MV-4-11 (cell line): ENCODE measurements at places on chromosomes 16 and 17.
A peak's percentile ranks its signal among the peaks of the same experiment; 100 is the strongest.

GRCh38 chr17:2853283-2854142 is 57.3 kb downstream of the RAP1GAP2 start:
- no peak for DNase-seq

DNA sequence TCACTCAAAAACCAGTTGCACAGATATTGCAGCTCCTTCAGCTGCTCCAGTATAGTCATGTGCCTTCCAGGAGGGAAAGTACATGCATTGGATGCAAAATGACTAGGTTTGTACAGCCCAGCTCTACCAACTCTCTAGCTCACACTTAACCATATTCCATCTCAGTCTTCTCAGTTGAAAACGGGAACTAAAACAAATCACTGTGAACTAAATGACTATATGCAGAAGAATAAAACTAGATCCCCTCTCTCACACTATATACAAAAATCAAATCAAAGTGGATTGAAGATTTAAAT is 24.9 kb downstream of the DCUN1D3 start:
- no peak for DNase-seq

DNA sequence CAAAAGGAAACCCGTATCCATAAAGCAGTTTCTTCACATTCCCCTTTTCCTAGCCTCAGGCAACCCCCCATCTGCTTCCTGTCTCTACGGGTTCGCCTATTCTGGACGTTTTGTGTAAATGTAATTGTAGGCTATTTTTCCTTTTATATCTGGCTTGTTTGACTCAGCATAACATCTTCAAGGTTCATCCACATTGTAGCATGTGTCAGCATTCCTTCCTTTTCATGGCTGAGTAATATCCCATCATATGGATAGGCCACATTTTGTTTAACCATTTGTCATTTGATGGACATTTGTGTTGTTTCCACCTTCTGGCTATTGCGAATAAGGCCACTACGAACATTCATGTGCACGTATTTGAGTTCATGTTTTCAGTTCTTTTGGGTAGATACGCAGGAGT is 54.6 kb downstream of the FOXL1 start:
- no peak for DNase-seq

DNA sequence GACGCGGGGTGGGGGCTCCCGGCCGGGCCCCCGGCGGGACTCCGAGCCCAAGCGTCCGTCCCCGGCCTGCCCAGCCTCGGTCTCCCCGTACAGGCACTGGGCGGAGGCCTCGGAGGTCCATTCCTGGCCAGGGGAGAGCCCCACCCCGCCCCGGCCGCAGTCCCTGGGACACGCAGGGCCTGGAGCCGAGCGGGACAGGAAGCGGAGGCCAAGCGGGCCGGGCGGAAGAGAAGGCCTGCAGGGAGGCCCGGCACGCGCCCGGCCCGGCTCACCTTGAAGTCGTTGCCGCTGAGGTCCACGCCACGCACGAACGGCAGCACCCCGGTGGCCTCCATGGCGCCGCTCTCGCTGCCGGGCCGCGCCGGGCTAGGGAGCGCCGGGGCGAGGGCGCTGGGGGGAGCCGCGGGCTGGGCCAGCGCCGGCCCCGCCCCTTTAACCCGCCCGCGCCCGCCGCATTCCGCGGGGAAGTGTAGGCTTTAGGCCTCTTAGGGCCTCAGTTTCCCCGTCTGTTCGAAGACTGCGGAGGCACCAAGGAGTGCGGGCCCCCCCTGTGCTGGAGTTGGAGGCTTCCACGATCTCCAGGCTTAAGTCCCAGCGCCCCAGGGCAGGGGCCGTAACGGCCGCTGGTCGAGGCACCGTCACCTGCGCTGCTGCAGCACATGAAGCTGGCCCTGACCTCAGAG is at the start of gene FLII:
TSS of gene FLII (minus strand) at position 383 of the 683 bp plus-strand sequence. CDS start at position 335, 48 bp downstream.
- no peak for DNase-seq

GRCh38 chr16:57734308-57734924 is 1.2 kb upstream of the KATNB1 start:
- no peak for DNase-seq

DNA sequence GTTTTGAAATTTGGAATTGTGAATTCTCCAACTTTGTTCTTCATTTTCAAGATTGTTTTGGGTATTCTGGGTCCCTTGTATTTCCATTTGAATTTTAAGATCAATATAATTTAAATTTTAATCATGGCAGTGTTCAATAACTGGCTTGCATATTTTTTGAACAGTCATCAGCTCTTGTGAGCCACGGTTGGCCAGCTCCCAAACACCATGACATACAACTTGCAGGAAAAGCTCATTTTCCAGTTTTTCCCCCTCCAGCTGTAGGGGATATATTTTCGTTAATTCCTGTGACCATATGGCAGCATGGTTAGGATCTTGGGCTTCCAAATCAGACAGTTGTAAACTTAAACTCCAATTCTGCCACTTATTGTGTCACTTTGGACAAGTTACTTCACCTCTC is 690.1 kb downstream of the WWOX start:
- no peak for DNase-seq

- no peak for DNase-seq
Measured at GRCh38 chr16:9489835-9490467, 398.5 kb downstream of the HAPSTR1 start.

GRCh38 chr16:3494386-3494973 is 809 bp downstream of the C16orf90 start:
- DNase-seq, result no peak

DNA sequence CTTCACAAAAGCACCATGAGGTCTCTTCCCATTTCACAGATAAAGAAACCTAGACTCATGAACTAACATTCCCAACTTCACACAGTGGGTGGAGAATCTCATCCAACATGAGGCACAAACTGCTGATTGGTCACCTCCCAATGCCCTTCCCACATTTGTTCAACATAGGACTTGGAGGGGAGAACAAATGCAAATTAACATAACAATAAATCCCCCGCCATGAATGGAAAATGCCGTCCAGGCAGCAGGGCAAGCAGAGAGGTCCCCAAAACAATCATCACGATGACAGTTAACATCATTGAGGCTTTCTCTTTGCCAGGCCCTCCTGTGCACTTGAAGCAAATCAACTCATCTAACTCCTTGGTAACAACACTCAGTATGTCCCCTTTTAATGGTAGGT is 185.3 kb downstream of the TMEM132E start:
- DNase-seq, result no peak

DNA sequence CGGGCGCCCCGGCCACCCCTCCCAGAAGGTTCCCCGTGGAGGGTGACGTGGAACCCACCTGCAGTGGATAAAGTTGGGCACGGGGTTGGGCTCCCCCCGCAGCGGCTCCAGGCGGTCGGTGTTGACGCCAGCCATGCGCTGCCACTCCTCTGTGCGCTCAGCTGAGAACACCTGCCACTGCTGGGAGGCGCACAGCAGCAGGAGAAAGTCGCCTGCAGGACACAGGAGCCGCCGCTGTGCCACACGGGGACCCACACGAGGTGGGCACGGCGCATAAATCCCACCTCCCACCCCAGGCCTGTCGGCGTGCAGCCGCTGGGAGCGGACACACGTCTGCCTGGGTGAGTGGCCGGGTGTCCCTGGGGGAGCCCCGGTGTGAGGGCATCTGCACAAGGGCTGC is 20.7 kb downstream of the CTU2 start:
- no peak for DNase-seq

- DNase-seq, result no peak
Measured at GRCh38 chr16:46970089-46970488, 3.4 kb downstream of the DNAJA2 start.

- peak; percentile 42 for DNase-seq
Measured at GRCh38 chr17:81241648-81242420, 2.7 kb downstream of the NDUFAF8 start.

- no peak for DNase-seq
Measured at GRCh38 chr16:31767267-31767666, 106.3 kb upstream of the ZNF267 start.

- peak; percentile 98 for DNase-seq
Measured at GRCh38 chr16:89505204-89506112, 2.7 kb upstream of the SPG7 start.

GRCh38 chr17:68289936-68290267 is 1.0 kb downstream of the SLC16A6 start:
- no peak for DNase-seq

DNA sequence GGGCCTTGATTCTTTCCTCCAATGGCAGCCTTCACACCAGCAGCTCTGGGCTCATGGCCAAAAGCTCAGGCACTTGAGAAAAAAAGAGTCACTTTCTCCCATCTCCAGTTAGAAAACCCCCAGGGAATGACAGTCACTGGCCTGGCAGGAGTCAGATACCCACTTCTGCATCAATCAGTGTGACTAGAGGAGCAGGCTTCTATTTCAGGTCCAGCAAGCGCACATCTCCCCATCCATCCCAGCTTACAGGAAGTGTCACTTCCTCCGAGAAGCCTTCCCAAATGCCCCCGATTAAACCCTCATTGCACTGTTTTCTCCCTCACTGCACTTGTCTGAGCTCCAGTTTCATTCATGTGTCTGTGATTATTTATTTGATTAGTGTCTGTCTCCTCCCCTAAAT is 30.4 kb upstream of the CCL1 start:
- no peak for DNase-seq

GRCh38 chr17:7444682-7445618 is at the start of gene CHRNB1:
CHRNB1 (plus strand) TSS chr17:7445061; CDS start chr17:7445128, 67 bp downstream.
- no peak for DNase-seq

DNA sequence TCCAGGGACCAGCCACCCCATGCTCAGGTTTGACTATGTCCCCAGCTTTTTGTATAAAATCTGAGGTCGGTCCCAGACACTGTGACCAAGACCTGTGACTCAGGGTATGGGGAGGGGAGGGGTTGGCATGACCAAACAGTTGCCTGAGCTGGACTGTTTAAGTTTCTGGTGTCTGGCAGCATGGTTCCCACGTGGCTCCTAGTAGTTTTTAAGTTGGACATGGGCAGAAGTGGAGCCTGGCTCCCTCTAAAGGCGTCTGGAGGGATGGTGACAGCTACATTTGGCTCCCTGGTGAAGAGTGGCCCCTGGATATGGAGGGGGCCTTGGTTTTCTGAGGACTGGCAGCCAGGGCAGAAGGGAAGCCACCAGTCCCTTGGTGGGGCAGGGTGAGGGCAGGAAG is 7.9 kb downstream of the SMCR8 start:
- DNase-seq, result peak; percentile 35

- DNase-seq, result no peak
Measured at GRCh38 chr16:9138021-9138680, 46.7 kb downstream of the HAPSTR1 start.

- DNase-seq, result peak; percentile 73
Measured at GRCh38 chr16:89167425-89167941, 4.1 kb upstream of the CDH15 start.

DNA sequence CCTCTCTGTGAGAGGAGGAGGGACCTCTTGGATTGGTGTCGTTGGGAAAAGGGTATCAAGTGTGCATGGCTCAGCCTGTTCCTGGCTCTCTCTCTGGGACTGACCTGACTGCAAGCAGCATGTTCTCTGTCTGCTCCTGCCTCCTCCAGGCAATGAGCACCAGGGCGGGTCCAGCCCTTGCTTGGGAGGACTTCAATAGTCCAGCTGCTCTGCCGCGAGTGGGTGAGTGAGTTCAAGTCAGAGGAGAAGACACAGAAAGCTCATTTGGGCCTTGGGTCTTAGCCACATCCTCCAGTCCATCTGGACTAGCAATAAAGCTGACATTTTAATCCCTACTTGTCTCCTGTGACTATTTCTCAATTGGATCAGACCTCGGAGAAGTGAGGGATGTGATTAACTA is 25.2 kb upstream of the TNS4 start:
- peak; percentile 73 for DNase-seq

DNA sequence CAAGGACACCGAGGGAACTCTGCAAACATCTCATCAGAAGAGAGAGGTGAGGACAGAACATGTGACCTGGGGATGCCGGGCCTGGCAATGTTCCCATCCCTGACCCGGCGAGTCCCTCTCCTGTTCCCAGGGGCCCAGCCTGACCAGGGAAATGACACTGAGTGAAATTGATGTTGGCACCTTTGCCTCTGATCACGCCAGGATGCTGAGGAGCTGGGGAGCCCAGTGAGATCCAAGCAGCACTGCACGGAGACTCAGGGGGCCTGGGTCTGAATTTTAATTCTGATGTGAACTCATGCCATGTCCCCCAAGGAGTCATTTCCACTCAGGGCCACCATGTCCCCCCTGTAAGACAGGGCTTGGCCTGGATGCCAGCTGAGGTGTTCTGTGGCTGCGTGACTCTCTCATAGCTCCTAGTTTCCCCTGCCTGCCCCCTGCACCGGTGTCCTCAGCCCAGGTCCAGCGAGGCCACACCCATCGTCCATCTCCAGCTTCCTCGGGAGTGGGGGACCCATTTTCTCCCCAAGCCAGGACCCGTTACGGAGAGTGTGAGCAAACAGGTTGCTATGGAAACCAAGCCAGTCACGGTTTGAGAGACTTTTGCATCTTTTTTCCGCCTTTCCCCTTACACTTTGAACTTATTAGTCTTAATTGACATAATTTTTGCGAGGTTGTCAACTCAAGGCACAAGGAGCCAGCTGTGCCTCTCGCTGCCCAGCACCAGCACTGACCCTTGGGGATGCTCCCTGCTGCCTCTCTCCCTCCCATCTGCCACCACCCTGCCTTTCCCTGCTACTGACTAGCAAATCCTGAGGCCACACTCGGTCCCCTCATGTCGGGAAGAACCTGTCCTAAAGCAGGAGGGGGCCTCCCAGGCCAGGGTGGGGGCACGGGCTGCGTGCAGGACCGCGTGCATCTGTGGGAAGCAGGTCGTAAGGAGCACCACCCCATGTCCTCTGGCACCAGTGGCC is 150.0 kb downstream of the SDK2 start:
- DNase-seq, result no peak

DNA sequence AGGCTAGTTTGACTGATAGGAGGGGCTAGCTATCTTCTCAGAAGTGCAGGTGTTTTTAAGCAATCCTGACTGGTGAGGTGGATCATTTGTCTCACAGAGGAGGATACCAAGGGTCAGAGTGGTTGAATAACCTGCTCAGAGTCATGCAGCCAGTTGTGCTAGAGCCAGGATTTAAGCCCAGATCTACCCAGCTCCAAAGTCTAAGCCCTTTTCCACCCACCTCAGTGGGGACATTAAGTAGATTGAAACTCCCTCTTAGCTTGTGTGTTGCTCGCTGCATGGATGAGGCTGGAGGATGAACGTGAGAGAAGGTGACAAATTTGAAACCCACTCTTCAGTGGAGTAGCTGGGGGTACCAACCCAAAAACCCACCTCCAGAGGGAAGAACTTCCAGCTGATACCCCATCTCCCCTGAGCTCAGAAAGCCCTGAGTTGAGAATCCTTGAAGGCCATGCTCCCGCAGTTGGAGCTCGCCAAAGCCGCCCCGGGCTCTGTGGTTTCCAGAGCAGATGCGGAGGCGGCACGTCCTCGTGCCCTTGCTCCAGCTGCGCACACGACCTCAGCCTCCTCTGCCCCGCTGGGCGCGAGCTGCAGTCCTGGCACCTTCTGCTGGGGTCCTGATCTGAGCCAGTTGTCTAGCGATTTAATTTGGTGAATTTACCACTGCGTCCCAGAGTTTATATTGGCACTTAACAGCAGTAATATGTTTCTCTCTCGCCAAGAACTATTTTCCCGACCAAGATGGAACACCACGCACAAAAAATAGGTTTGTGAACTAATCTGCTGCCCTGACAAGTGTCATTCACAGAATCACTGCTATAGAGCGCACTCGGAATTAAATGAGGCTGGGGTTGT is 159.5 kb downstream of the CCDC182 start:
- DNase-seq, result no peak

DNA sequence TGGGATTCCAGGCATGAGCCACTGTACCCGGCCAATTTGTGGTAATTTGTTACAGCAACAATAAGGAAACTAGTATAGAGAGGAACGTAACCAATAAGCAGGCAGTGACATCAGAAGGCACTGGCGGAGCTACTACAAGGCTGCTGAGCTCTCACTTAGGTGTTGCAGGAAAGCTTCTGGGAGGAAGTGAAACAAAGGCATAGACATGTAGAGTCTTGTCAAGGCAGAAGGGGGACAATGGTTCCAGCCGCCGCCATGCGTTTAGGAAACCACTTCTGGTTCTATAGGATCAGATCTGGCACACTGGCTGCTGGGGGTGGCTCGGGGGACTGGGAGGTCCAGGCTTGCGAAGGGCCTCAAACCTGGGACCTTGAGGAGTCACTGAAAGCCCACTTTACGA is 9.4 kb upstream of the CPSF4L start:
- peak; percentile 97 for DNase-seq
